ENCODE measurements at places on chromosomes 7 and 10. TPM values are rescaled to one million over a fixed set of nuclear protein-coding genes. Genes with fewer than 3 reads are reported as not detected.
A peak's percentile ranks its signal among the peaks of the same experiment; 100 is the strongest.

STEAP4 gene
- total RNA-seq, result 73.1 TPM

SPDYE9 gene
- not detected for total RNA-seq

GHRHR gene
- total RNA-seq, result not detected

CLIP2 gene
- 13.0 TPM for total RNA-seq

DNA sequence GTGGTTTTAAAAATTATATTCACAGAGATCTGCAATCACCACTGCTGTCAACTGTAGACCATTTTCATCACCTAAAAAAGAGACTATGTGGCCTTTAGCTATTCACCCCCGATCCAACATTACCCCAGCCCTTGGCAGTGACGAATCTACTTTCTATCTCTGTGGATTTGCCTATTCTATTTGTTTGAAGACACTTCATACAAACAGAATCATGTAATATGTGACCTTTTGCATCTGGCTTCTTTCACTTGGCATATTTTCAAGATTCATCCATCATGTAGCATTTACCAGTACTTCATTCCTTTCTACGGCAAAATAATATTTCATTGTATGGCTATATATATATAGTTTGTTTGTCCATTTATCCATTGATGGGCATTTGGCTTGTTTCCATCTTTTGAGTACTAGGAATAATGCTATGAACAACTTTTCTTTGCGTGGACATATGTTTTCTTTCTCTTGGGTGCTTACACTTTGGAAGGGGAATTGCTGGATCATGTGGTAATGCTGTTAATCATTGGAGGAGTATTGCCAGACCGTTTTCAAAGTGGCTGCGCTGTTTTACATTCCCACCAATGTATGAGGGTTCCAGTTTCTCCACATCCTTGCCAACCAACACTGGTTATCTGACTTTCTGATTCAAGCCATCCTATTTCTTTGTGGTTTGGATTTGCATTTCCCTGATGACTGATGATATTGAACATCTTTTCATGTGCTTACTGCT, 22.3 kb downstream of the ADAMTS14 start:
- no peak for DNase-seq
- no peaks in the 10 kb centered on the region for H3K36me3 ChIP-seq
- no peaks in the 10 kb centered on the region for H3K27me3 ChIP-seq
- H3K4me3 ChIP-seq, result no peak overlapping the region
- H3K4me1 ChIP-seq, result no peaks in the 10 kb centered on the region

GRCh38 chr10:130191380-130191779, 55.2 kb downstream of the GLRX3 start:
- no peak overlapping the region for H3K4me3 ChIP-seq
- H3K36me3 ChIP-seq, result no peaks in the 10 kb centered on the region
- DNase-seq, result no peak
- H3K27me3 ChIP-seq, result no peaks in the 10 kb centered on the region
- no peaks in the 10 kb centered on the region for H3K4me1 ChIP-seq

DNA sequence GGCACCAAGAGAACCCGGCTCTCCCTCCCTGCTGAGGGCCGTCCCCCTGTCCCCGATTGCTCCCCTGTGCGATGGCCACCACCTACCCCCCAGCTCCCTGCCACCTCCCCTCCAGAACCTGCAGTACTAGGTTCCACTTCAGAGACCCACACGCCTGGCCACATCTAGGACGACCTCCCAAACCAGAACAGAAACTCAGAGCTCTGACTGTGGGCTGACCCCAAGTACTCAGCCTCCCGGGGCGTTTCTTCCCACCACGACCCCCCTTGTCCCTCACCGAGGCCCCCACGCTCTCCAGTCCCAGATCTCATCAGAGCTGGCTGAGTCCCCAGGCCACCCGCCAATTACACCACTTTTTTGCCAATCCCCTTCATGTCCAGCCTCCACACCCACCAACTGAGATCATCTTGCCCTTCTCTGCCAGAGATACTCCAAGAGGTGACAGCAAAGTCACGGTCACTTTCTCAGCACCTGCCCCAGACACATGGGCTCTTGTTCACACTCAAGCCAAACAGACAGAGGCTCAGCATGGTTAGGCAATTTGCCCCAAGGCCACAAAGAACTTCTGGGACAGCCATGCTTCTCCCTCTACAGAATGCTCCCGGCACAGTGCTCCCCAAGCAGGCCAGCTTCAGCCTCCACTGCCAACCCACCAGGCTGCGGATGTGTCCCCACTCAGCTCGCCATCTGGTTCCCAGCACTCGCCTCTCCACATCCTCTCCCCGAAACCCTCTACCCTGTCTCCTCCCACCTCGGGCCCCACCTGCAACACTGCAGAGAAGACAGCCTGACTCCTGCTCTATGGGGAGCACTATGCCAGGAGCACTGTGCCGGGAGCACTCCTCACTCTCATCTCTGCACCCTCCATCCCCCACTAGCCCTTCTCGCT, 4.7 kb downstream of the TMEM120A start:
- H3K4me1 ChIP-seq, result peaks cover 16% of the 10 kb centered on the region
- DNase-seq, result no peak
- no peaks in the 10 kb centered on the region for H3K27me3 ChIP-seq
- peaks cover 18% of the 10 kb centered on the region for H3K36me3 ChIP-seq
- no peak overlapping the region for H3K27ac ChIP-seq

DNA sequence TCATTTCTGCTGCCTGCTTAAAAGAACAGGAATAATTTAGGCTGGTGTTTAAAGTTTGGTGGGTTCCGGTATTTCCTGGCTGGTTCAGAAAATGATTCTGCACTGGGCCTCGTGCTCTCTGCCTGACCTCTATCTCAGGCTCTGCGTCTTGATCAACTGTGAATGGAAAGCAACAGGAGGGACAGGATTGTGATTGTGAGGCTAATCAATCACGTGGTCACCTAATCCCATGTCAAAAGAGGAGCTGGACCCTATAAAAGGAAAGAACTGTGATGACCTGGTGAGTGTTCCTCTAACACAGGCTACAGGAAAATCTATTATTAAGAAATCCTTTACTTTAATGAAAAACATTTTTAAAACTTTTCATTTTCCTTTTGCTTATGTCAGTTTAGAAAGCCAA, at the start of gene DHX32:
TSS of gene DHX32 (minus strand) at position 101 of the 400 bp plus-strand sequence. CDS start 468 bp downstream, outside the sequence.
- H3K4me3 ChIP-seq, result no peak within 1 kb of the TSS
- H3K4me1 ChIP-seq, result no peaks in the 10 kb centered on the region
- H3K27ac ChIP-seq, result no peak within 1 kb of the TSS
- no peak for DNase-seq

- H3K27me3 ChIP-seq, result no peaks in the 10 kb centered on the region
- no peaks in the 10 kb centered on the region for H3K36me3 ChIP-seq
- H3K4me1 ChIP-seq, result no peaks in the 10 kb centered on the region
- H3K4me3 ChIP-seq, result no peak overlapping the region
- DNase-seq, result no peak
- H3K27ac ChIP-seq, result peak overlapping the region; percentile 40
Observed at GRCh38 chr10:88238615-88238914, 344.6 kb downstream of the RNLS start.

GRCh38 chr7:151080067-151080521, 515 bp downstream of the FASTK start:
- H3K36me3 ChIP-seq, result no peaks in the 10 kb centered on the region
- H3K27ac ChIP-seq, result peak overlapping the region; percentile 90
- peaks cover 12% of the 10 kb centered on the region for H3K4me1 ChIP-seq
- no peaks in the 10 kb centered on the region for H3K27me3 ChIP-seq

DNA sequence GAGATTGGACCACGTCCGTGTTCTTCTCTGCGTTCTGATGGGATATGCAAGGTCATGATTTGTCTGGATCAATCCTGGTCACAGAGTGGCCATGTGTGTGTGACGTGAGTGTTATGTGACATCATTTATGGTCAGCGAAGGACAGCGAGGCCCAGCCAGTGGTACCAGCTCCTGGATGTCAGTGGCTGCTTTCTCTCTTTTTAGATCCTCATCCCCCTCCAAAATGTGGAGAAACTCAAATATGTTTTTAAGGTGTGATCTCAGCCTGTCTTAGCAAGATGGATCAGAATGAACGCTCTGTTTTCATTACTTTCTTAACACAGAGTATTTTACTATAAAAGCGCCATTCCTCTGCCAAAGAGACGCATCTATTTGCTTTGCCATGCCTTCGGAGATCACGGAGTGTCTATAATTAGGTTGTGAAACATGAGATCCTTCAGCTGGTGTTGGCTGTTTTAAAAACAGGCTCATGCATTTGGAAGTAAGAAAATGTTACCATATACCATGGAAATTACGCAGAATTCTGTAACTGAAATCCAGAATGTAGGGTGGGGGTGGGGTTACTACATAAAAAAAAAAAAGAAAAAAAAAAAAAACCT, 245.5 kb upstream of the TCERG1L start:
- no peak overlapping the region for H3K4me3 ChIP-seq
- peaks cover 42% of the 10 kb centered on the region for H3K27me3 ChIP-seq
- no peak overlapping the region for H3K27ac ChIP-seq
- DNase-seq, result no peak
- H3K4me1 ChIP-seq, result no peaks in the 10 kb centered on the region

DNA sequence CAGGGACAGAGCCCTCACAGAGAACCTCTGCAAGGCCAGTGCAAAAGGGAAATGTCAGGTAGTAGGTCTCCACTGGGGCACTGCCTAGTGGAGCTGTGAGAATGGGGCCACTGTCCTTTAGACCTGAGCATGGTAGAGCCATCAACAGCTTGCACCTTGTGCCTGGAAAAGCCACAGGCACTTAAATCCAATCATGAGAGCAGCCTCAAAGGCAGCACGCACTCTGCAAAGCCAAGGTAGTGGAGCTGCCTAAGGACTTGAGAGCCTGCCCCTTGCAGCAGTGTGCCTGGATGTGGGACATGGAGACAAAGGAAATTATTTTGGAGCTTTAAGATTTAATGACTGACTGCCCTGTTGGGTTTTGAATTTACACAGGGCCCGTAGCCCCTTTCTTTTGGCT, 918.5 kb upstream of the POT1 start:
- DNase-seq, result no peak
- no peak overlapping the region for H3K27ac ChIP-seq
- H3K36me3 ChIP-seq, result no peaks in the 10 kb centered on the region
- no peaks in the 10 kb centered on the region for H3K27me3 ChIP-seq
- H3K4me3 ChIP-seq, result no peak overlapping the region
- H3K4me1 ChIP-seq, result no peaks in the 10 kb centered on the region

DNA sequence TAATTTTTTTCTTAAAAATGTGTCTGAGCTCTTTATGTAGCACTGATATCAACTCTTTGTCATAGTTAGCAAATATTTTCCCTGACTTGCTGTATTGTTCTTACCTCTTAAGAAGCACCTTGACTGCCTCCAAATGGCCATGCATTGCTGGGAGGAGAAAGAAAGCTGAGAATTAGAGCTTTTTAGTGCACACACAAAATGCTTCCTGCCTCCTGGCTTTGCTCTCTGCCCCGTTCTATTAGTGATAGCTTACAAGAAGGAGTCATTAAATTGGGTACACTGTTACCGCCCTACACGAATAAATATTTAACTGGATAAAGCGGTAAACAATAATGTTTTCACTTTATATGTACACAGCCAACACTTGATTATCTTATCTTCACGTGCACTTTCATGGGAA, 4.1 kb downstream of the ANKRD16 start:
- H3K36me3 ChIP-seq, result no peaks in the 10 kb centered on the region
- no peak overlapping the region for H3K4me3 ChIP-seq
- no peaks in the 10 kb centered on the region for H3K4me1 ChIP-seq
- no peak overlapping the region for H3K27ac ChIP-seq
- DNase-seq, result no peak
- no peaks in the 10 kb centered on the region for H3K27me3 ChIP-seq

- no peaks in the 10 kb centered on the region for H3K27me3 ChIP-seq
- no peak overlapping the region for H3K4me3 ChIP-seq
- peaks cover 3% of the 10 kb centered on the region for H3K4me1 ChIP-seq
Observed at GRCh38 chr10:114332301-114333192, 71.8 kb downstream of the AFAP1L2 start.

GRCh38 chr10:5829267-5829666, 16.0 kb upstream of the GDI2 start:
- no peak for DNase-seq
- H3K36me3 ChIP-seq, result no peaks in the 10 kb centered on the region
- H3K4me1 ChIP-seq, result no peaks in the 10 kb centered on the region
- no peaks in the 10 kb centered on the region for H3K27me3 ChIP-seq

GRCh38 chr7:5382281-5382892, 41.2 kb downstream of the TNRC18 start:
- no peaks in the 10 kb centered on the region for H3K36me3 ChIP-seq
- no peak for DNase-seq
- no peak overlapping the region for H3K27ac ChIP-seq
- H3K4me1 ChIP-seq, result peaks cover 19% of the 10 kb centered on the region

GRCh38 chr10:129047600-129047999, 419.4 kb upstream of the MGMT start:
- H3K4me1 ChIP-seq, result no peaks in the 10 kb centered on the region
- H3K27ac ChIP-seq, result no peak overlapping the region
- DNase-seq, result no peak
- H3K4me3 ChIP-seq, result no peak overlapping the region

- H3K4me1 ChIP-seq, result no peaks in the 10 kb centered on the region
- peak within 1 kb of the TSS; percentile 67 for H3K4me3 ChIP-seq
- H3K36me3 ChIP-seq, result no peaks in the 10 kb centered on the region
- DNase-seq, result peak; percentile 30
- no peaks in the 10 kb centered on the region for H3K27me3 ChIP-seq
Observed at GRCh38 chr10:30059209-30060107, at the start of gene JCAD. Gene JCAD, minus strand, starts transcription at chr10:30059586. Its CDS starts 11,774 bp downstream, at chr10:30047812.

All from breast epithelium (tissue), 4 donors.